Large intestine (tissue), 12 donors: ENCODE measurements at places on chromosomes 16 and 17. TPM values are rescaled to one million over a fixed set of nuclear protein-coding genes. Genes with fewer than 3 reads are reported as not detected.
A peak's percentile ranks its signal among the peaks of the same experiment; 100 is the strongest.

DNA sequence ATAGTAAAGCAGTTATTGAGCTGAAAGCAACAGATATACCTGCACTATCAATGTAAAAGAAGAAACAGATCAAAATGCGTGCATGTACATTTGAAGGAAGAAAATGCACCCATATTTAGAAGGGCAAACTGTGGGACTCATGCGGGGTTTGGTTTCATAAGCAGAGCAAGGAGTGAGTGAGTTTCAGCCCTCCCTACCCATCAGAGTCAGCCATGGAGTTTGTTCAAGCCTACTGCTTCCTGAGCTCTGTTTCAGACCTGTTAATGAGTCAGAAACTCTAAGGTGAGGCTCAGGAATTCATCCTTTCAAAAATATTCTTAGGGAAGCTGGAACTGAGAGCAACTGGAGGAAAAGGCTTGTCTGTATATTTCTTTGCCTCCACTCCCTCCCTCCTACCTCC, 446.2 kb downstream of the HS3ST4 start:
- no peak for DNase-seq

Gene SLC5A11
- polyA plus RNA-seq: 10.0 TPM

GRCh38 chr17:17507465-17508011, 11.3 kb upstream of the RASD1 start:
- no peak for DNase-seq

Gene AGRP
- 0.13 TPM for polyA plus RNA-seq

DNA sequence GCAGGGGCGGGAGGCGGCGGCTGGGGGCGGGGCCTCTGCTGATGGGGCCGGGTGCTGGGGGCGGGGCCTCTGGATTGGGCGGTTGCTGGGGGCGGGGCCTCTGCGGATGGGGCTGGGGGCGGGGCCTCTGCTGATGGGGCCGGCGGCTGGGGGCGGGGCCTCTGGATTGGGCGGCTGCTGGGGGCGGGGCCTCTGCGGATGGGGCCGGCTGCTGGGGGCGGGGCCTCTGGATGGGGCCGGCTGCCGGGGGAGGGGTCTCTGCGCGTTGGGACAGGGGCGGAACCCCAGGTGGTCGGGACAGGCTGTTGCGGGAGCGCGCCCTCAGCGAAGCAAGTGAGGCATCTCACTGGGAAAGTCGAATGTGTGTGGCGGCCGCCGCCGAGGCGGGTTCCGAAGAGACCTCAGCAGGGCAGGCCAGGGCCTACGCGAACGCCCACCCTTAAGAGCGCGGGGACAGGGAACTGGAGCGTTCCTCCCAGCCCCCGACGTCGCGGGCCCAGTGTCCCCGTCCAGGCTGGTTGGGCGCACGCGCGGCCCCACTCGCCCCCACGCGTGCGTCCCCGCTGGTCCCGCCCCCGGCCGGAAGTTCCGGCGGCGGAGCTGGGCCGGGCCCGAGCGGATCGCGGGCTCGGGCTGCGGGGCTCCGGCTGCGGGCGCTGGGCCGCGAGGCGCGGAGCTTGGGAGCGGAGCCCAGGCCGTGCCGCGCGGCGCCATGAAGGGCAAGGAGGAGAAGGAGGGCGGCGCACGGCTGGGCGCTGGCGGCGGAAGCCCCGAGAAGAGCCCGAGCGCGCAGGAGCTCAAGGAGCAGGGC, at the start of gene STUB1:
STUB1 (plus strand) TSS at position 597 of the 811 bp plus-strand sequence; CDS start at position 713, 116 bp downstream.
- DNase-seq: peak; percentile 75

DNA sequence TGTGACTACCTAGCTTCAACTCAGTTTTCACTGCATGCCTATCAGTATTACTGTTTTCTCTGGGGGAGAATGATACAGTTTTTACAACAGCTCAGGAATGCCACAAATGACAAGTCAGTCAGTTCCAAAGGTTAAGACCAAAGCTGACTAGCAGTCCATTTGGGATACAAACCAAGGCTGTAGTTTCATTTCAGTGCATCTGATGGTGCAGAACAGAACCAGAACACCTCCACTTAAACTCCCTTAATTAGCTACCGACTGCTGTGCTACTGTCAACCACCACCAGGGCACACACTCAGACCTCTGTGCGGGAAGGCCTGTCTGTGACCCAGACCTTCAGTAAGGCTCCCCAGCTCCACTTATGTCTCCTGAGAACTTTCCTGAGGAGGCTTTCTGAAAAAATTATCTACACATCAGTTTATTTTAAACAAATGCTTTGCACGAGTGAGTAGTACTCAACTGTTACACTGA, 20.4 kb downstream of the NFE2L1 start:
- DNase-seq: peak; percentile 25

DNA sequence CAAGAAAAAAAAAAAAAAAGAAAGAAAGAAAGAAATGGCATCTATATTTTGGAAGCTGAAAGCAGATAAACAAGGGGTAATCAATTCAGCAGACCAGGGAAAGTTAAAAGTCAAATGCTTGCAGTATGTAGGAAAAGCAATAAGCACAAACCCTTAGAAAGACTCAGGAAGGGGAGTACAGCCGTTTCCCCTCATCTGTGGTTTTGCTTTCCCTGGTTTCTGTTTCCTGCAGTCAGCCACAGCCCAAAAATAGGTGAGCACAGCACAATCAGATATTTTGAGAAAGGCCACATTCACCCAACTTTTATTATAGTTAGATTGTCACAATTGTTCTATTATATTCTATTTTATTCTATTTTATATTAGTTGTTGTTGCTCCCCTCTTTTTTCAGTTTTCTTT, 14.4 kb upstream of the ALOX12 start:
- no peak for DNase-seq

GRCh38 chr17:18089613-18090012, 1.9 kb downstream of the DRG2 start:
- DNase-seq: no peak

DNA sequence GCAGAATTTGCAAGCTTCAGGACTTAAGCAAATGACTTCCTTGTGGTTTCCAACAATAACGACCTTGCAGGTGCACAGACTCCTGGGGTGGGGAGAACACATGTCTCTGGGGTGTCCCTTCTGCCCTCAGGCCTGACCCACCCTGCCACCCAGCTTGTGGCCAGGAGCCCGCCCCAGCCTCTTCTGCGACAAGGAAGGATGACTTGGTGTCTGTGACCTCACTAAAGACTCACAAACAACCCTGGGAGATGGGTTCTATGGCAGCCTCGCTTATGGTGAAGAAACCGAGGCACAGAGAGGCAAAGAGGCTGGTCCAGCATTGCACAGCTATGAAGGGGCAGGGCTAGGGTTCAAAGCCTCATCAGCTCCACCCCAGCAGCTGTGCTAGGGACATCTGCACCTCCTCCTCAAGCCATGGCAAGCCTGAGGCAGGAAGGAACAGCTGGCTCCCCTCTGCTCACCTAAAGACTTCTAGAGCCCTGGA, 2.6 kb downstream of the ATP2A3 start:
- DNase-seq: no peak

Gene CFAP97D1
- polyA plus RNA-seq: 0.04 TPM

Gene DNAAF1
- 0.55 TPM for polyA plus RNA-seq

Gene ABCA6
- polyA plus RNA-seq: 1.6 TPM

DNA sequence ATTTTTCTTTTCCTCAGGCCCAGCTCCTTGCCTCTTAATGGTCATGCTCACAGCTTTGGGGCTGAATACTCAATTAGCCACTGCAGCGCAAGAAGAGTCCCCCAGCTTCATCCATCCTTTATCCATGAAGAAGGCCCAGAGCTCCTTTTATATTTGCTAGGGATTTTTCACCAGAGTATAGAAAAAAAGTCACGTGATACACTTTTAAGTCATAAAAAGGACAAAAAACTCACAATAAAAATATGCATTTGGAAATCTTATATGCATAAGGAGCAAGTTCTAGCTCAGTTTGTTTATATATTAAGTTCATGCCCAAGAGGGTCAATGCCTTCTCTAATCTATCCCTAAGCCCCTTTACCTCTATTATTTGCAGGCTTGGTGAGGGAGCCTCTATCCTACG, 254.1 kb downstream of the CA10 start:
- no peak for DNase-seq

GRCh38 chr17:5304636-5305035, 22.6 kb downstream of the RABEP1 start:
- no peak for DNase-seq

Gene CCT6B
- polyA plus RNA-seq: 2.8 TPM

DNA sequence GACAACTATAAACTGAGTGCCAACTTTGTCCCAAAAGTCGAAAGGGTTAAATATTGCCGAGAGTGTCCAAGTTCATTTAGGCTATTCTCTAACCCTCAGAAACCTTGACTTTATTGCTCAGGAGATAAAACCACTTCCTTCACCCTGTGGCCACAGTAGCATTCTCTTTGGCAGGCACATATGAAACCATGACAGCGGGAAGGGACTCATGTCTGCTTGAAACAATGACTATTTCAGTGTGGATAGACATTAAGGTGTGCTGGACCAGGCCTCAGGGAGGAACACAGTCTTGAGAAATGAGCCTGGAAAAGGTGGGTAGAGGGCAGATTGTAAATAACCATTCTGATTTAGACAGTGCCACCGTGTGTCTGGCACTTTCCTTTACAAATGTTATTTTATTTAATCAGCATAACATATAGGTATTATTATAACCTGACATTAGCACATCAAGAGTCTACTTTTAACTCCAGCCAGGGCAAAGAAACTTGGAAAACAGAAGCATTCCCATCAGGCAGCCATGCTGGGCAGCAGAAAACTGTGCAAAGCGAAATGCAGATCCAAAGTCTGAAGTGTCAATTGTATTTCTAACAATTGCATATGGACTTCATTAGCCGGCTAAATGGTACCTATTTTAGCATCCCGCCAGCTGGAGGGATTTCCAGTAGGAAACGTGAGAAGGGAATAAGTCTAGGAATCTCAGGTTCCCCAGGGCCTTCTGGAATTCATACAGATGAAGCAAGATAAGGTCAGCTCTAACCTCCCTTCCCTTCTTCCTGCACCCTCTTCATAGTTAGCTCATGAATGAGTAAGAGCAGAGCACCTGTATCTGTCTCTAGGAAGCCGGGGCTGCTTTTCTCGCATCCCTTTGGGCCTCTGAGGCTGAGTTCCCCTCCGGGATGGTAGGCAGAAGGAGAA, 212.8 kb upstream of the ELAC2 start:
- no peak for DNase-seq

DNA sequence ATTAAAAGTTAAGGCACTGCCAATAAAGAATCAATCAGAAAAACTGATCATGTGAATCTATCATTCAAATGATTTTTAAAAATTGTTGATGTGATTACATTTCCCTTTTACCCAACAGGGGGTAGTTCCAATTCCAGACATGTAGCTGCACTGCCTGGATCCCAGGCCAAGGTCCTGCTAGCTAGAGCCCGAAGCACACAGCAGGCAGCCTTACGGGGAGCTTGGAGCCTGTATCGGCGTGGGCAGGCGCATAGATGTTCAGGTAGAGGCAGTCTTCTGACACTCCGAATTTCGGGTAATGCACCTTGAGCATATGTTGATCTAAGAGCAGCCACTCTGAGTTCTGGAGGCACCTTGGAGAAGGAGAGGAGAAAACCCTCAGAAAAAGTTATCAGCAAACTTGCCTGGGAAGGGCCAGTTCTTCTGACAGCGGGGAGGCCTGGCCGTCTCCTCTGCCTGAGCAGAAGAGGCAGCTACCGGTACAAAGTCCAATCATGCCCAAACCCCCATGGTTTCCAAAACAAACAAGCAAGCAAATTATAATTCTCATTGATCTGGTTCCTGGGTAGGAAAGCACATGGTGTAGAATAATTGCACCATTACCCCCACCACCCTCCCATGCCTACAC, 3.6 kb downstream of the CES5A start:
- no peak for DNase-seq

DNA sequence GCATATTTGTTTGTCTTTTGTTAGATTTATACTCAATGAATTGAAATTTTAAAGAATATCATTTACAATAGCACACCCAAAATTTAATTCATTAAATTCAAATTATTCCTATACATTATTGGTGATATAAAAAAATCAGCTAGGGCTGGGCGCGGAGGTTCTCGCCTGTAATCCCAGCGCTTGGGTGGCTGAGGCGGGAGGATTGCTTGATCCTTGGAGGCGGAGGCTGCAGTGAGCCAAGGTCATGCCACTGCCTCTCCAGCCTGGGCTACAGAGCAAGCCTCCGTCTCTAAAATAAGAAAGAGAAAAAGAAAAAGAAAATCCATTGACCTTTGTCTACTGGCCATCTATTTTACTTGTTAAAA, 4.5 kb upstream of the PRDM7 start:
- no peak for DNase-seq

DNA sequence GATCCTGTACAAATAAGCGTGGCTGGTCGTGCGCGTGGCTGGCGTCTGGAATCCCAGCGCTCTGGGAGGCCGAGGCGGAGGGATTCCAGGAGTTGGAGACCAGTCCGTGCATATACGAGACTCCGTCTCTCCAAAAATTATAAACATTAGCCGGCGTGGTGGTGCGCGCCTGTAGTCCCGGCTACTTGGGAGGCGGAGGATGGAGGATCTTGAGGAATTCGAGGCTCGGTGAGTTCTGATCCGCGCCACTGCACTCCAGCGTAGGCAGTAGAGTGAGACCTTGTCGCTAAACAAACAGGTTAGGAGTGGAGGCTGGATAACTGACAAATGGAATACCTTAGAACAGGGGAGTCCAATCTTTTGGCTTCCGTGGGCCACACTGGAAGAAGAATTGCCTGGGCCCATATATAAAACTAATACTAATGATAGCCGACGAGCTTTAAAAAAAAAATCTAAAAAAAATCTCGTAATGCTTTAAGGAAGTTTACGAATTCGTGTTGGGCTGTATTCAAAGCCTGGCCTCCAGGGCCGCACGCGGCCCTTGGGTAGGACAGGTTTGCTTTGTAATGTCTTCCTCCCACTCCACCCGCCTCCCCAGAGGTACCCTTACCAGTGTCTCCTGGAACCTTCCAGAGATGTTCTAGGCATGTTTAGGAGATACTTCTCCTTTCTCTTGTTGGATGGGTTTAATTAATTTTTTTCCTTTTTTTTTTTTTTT, 909 bp upstream of the RSL1D1 start:
- peak; percentile 9 for DNase-seq

Gene RBBP6
- polyA plus RNA-seq: 61.8 TPM

DNA sequence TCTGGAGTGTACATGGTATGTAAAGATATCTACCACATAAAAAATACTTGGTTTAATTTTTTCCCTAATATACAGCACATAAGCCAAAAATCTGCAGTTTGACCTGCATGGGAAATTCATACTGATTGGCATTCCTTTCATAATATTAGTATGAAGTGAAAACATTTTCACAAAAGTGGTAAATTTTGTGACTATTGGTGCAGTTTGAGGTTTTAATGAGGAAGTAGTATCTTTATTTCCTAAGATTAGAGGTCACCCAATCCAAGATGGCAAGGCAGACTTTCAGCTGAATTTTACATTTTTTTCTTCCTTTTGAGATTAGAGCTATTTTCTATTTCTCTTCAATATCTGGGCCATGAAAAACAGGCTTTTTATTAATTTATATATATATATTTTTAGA, 21.2 kb downstream of the METTL9 start:
- no peak for DNase-seq

- no peak for DNase-seq
These were observed 20.9 kb downstream of the ABR start for GRCh38 chr17:1158879-1159278.
